ENCODE measurements at places on chromosomes 6 and 20.

DNA sequence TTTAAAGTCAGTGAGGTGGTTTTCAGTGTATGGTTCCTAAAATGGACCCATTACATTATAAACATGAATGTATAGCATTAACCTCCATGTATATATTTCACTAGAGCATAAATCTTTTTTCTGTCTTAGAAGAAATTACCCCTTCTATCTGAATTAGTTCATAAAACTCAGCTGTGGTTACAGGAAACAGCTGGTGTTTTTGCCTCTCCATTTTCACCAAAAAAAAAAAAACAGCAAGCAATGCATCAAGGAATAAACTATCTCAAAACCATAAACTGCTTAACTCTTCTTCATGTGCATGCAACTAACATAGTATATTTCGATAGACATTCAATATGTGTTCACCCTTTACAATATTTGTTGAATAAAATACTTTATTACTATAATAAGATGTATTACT is 40.2 kb downstream of the MOXD1 start:
- DNase-seq = no peak

DNA sequence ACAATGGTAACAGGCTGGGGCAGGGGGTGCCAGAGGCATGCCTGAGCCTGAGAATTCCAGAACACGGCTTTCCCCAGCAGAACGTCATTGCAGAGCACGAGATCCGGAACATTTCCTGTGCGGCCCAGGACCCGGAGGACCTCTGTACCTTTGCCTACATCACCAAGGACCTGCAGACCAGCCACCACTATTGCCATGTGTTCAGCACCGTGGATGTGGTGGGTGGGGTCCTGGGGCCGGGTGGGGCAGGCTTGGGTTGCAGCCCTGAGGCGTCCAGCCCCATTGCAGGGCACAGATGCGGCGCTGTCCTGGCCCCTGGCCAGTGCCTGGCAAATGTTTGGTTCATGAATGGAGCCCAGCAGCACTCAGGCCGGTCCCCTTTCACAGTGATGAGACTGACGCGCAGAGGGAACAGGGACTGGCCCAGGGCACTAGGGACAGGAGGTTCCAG is 57.1 kb downstream of the TCP11 start:
- DNase-seq = no peak

- DNase-seq = no peak
Measured at GRCh38 chr6:142429195-142429594, 127.4 kb downstream of the ADGRG6 start.

- no peak for DNase-seq
Measured at GRCh38 chr6:87261534-87261933, 60.9 kb upstream of the SMIM8 start.

GRCh38 chr20:25325073-25325472 is 65.6 kb downstream of the ABHD12 start:
- no peak for DNase-seq

DNA sequence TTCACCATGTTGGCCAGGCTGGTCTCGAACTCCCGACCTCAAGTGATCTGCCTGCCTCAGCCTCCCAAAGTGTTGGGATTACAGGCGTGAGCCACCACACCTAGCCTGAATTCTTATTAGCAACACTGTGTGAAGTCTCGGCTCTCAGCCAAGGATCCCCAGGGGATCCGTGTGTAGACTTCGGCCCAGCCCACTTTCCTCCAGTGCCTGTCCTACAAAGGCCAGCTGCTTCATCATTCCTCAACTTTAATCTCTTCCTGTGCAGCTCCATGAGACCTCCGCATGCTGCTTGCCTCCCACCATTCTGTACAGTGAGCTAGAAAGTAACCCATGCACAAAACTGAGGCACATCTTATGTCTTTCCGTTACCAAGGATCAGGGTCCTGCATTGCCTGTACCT is 71.8 kb downstream of the SAMD3 start:
- DNase-seq = no peak

DNA sequence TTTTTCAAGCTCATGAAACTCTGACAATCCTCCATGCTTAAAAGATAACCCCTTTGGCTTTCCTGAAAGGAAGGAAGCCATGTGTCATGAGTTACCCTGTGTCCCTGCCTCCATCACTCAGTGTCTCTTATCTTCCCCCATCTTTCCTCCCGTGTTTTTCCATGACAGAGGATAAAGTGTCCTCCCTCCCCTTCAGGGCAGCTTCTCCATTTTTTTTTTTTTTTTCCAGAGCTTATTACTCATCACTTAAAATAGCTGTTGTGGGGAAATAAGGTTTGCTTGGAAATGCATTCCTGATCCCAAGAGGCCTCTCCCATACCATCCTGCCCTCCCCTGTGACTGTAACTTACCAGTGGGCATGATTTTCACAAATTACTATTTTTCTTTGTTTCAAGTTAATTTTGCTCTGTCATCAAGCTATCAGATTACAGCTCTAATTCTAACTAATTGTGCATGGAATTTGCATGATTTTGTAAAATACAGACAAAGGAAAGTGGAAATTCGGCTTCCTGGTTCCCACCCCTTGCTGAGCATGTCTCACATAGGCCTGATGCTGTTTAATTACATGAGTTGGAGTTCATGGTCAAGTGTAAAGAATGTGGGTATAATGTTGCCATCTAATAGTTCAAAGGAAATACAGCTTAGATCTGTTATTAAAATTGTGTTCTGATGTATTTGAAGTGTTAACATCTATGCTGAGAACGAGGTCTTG is 614.5 kb upstream of the FLRT3 start:
- no peak for DNase-seq

GRCh38 chr20:49851231-49851705 is 38.6 kb downstream of the SLC9A8 start:
- no peak for DNase-seq

GRCh38 chr6:89858041-89858440 is 28.4 kb downstream of the CASP8AP2 start:
- DNase-seq = no peak

GRCh38 chr20:24763386-24764026 is 185.6 kb upstream of the CST7 start:
- no peak for DNase-seq

DNA sequence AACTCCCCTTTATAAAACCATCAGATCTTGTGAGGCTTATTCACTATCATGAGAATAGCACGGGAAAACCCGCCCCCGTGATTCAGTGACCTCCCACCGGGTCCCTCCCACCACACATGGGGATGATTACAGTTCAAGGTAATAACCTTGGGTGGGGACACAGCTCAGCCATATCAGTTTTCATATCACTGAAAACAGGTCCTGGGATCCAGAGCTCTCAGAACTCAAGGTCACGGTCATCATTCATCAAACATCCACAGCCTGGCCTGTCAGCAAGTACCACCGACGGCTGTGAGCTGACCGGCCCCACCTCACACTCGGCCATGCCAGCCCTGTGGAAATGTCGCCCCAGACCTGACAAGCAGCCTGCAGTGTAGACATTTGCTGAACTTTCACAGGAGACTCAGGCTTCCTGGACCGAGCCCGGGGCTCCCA is 14.1 kb upstream of the FRMD1 start:
- no peak for DNase-seq

- no peak for DNase-seq
Measured at GRCh38 chr6:62707156-62707555, 421.1 kb upstream of the KHDRBS2 start.

Measured in activated gamma-delta T cell (primary cell).